ENCODE measurements at places on chromosomes 6 and 20.

- no peak for DNase-seq
These were observed 825.7 kb upstream of the MAP3K7 start for GRCh38 chr6:91412532-91412931.

- no peak for DNase-seq
These were observed 37.1 kb upstream of the UTRN start for GRCh38 chr6:144248003-144248402.

DNA sequence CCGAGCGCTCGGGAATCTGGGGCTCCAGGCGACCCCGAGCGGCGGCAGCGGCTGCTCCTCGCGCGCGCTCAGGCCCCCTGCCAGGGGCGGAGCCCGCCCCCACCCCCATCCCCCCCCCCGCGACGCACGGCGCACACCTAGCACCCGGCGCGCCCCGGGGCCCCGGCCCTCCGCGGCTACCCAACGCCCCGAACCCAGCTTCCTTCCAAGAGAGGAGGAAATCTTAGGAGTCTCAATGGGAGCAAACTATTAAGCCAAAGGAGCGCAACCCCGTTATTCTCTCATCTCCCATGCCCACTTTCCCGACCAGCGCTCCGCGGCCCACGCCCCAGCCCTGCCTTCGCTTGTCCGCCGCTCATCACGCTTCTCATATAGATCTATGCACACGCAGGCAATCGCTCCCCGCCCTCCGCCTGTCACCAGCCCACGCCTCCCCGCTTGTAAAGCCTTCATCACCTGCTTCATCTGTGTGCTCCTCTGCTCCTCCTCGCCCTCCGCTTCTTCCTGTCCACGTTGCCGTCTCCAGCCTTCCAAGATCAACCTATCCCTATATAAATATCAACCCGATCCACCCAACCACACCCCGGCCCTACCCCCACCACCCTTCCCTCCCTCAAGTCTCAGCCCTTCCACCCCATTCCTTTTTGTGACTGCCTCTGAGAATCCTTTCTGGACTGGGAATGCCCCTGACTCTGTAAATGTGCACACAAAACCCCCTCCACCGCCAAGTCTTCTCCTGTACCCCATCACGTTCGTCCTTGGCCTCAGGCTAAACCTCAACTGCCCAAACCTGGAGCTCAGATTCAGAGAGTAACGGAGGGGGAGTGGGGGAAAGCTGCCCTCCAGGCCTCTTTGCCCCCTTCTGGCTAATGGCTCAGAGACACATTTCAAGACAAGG lies at the start of gene DLK2:
Gene DLK2 (minus strand): TSS at position 18 of the 898 bp plus-strand sequence. CDS start 723 bp downstream, outside the sequence.
- no peak for DNase-seq

DNA sequence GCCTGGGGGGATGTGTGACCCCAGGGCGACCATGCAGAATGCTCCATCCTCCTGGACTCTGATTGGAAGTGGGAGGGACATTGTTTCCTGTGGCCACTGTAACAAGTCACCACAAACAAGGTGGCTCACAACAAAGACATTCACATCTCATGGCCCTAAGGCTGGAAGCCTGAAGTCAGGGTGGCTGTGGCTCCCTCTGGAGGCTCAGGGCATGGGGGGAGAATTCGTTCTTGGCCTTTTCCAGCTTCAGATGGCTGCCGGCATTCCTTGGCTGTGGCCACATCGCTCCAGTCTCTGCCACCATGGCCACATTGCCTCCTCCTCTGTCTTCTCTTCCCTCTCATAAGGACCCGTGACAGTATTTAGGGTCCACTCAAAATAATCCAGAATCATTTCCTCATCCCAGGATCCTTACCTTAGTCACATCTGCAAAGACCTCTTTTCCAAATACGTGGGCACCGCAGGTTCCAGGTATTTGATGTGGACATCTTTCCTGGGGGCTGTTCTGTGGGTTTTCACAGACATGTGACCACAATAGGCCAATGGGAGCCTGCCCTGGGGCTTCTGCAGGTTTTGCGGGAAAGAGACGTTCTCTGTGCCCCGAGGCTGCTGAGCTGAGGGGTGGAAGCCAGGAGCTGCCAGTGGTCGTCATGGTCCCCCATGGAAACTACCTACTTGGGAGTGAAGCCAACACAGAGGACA lies 249.3 kb downstream of the PREX1 start:
- no peak for DNase-seq

DNA sequence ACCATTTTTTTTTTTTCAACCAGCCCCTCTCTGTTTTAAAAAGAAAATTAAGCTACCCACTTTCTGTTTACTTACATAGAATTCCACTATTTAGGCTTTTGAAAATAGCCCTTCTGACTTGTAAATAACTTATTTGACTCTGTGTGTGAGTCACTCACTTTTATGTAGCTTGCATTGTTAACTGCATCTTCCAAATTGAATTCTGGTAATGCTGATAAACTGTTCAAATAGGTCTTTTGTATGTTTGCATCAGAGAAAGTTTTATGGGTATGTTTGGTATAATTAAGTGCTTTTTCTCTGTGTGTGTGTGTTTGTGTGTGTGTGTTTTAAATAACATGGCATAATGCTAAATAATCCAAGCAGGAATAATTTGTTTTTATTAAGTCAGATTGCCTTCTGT lies 360.1 kb downstream of the PLCB1 start:
- no peak for DNase-seq

DNA sequence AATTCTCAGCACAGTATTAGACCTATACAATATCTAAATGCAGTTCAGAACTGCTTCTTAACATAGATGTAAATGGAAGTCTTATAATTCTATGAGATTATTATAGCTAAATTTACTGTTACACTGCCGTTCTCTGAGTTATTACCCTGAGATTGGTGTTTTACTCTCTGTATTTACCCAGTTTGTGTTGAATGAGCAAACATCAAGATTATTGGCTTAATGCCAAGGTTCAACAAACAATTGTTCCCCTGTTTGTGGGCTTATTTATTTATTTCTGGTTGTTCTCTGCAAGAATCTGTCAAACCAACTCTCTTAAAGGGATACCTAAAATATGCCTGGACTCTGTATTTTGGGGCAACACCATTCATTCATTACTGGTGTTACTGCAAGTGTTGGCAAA lies 5.2 kb upstream of the STMND1 start:
- no peak for DNase-seq

DNA sequence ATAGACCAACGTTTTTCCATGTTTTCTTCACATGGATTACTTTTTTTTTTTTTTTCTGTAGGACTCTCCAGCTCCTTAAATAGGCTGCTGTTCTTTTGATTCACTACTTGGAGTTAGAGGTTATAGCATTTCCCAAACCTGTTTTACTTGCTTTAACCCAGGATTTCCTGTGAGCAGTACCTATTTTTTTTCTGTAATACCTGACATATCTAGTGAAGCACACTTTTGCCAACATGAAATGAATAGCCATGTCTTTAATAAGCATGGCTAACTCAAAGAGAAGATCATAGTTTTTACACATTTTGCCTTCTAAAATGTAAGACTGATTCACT lies 137.0 kb downstream of the FOXA2 start:
- DNase-seq = no peak

- DNase-seq = no peak
These were observed 69.8 kb downstream of the DZANK1 start for GRCh38 chr20:18397030-18397429.

GRCh38 chr6:122969999-122970533 lies 26.0 kb upstream of the CLVS2 start:
- DNase-seq = no peak

DNA sequence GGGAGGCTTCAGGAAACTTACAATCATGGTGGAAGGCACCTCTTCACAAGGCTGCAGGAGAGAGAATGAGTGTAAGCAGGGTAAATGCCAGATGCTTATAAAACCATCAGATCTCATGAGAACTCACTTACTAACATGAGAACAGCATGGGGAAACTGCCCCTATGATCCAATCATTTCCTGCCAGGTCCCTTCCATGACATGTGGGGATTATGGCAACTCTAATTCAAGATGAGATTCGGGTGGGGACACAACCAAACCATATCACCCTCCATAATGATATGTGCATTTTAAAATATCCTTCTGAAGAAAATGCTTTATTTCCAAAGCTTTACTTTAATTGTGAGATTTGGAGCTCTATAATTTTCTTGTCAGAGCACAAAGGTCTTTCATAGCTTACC lies 154.1 kb upstream of the CENPW start:
- DNase-seq = no peak

DNA sequence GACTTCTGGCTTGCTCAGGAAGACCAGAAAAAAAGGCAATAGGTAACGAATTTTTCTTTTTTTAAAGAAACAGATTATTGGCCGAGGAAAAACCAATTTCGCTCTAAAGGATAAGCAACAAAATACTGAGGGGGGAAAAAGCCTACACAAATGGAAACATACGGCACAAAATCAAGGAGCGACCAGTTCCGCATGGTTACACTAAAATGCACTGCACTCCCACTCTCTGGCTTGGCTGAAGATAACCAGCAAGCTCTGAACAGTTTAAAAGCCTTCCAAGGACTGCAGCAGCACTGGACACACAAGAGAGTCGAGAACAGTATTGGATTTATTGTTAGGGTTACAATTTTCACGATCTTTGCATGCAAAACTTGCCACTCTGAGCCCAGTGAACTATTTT lies 881 bp upstream of the MAP7 start:
- no peak for DNase-seq

- no peak for DNase-seq
These were observed 6.2 kb downstream of the LRRC1 start for GRCh38 chr6:53801022-53801421.

DNA sequence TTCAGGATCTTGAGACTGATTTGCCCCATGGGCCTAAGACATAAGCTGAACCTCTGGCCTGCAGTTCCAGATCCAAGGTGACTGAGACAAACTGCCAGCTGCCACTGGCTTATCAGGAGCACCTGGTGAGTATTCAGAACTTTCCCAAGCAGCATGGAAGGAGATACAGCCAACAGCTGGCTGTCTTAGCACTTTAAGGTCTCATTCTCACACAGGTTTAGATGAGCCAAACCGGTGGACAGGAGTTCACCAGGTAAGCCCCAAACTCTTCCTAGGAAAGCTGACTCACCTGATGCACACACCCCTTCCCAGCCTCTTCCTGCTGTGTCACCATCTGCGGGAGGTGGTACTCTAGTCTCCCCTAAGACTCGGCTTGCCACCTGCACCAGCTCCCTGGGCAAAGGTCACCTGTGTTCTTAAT lies at the start of gene BANF2:
Gene BANF2 (plus strand): TSS at position 36 of the 421 bp plus-strand sequence. CDS start 25,060 bp downstream, outside the sequence.
- DNase-seq = no peak

DNA sequence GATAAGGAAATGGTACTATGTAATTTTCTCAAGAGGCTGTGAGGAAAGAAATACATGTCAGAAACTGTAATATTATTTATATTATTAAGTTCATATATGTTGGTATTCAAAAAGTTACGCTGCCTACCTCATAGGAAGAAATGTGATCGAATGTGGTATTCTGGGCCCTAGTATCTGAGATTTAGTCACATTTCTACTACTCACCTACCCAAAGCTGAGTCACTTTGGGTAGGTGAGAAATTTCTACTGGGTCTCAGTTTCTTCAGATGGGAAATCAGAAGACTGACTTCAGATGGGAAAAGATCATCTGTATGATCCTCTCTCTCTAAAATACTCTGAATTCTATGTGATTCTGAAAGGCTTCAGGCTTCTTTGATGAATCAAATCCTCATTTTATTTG lies 411.0 kb downstream of the SYNE1 start:
- DNase-seq = no peak

DNA sequence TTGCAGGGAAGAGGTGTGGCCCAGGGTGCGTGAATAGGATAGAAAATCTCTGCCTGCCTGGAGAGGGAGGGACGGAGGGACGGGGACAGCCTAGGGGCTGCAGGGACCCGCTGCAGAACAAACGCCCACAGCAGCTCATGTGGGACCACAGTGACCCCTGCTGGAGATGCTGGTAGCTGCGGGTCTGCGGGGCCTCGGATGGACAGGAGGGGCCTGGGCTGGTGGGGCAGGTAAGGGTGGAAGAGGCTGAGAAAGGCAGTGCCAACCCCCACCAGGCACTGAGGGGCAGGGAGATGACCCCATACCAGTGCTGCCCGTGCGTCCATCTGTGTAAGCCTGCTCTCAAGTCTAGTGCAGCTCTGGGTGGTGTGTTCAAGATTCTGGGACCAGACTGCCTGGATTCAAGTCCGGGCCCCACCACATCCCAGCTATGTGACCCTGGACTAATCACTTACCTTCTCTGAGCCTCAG lies 39.4 kb downstream of the KIAA1755 start:
- peak; percentile 29 for DNase-seq

DNA sequence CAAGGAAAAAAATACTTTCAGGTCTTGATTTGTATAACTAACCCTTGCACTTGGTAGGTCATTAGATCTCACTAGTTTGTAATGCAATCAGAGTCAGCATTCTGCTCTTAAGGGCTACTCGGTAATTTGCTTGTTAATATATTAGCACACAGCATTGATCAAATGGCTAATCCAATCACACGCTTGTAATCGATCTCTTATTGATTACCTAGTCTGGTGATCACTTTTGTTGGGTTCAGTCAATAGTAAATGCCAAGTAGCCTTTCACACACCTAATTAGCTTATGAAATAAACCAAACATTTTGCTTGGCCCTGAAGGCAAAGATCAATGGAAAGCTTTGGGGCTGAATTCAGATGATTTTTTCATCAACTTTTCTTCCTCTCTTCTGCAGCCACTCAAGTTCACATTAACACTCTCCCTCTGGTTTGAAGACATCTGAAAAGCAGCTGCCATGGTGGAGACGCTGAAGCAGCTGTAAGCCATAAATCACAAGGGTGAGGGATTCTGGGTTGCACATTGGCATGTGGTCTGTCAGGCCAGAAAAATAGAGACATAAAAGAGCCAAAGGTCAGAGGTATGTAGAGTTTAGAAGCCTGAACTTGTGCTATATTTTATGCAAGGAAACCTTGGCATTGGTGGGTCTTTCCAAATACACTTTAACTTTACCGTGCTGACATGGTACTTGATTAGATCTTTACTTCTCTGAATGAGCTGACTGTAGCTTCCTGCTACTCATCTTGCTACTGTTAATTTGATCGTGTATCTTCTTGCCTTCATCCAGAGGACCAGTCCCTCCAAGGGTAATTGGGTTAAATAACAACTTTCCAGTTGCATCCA lies 234.4 kb downstream of the SIM1 start:
- DNase-seq = no peak

- DNase-seq = no peak
These were observed 771 bp upstream of the SNAI1 start for GRCh38 chr20:49982072-49982345.

DNA sequence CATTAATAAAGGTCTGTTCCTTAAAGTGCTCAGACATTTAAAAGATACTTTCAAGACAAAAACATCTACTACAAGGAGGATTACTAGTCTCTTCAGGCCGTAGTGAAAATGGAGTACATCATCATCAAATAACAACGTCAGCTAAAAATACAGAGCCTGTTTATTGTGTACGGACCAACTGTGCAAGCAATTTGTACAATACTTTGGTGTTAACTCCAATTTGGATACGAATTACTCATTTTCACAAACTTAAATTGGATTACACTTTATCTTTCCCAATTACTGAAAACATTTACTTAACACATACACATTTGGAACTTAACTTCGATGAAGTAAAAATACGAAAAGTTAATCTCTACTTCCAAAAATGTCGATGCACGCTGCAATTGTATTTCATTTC lies 802 bp downstream of the CYP39A1 start:
- DNase-seq = no peak

- DNase-seq = no peak
These were observed 33.3 kb upstream of the NKAIN2 start for GRCh38 chr6:123770247-123770949.

GRCh38 chr20:51359401-51359800 lies 183.1 kb downstream of the NFATC2 start:
- no peak for DNase-seq
